Fibroblast of villous mesenchyme (primary cell): ENCODE measurements at places on chromosomes 2 and 18. TPM values are rescaled to one million over a fixed set of nuclear protein-coding genes. Genes with fewer than 3 reads are reported as not detected.
A peak's percentile ranks its signal among the peaks of the same experiment; 100 is the strongest.

The GYPC gene
- 161 TPM in 2 replicates for total RNA-seq

DNA sequence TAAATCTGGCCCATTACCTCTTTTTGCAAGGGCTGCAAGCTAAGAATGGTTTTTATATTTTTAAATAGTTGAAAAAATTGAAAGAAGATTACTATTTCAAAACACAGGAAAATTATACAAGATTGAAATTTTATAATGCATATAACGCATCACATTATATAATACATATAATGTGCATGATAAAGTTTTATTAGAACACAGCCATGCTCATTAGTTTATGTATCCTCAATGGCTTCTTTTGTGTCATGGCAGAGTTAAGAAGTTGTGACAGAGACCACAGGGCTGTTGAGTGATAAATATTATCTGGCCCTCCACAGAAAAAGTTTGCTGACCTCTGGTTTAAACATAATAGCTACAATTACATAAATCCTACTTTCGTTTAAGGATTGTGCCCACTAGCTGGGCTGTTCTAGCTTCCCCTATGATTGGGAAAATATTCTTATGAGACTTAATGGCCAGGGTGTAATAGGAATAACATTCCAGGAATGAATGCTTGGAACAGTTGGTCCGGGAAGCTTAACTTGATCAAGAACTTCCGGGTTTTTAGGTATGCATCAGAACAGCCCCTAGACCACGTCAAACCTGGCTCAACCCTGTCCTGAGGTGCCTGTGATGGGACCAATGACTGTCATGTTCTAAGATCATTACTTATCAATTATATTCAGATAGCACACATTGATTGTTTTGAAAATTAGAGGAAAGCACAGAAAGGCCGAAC, 98.7 kb upstream of the LPIN2 start:
- no peak for DNase-seq

DNA sequence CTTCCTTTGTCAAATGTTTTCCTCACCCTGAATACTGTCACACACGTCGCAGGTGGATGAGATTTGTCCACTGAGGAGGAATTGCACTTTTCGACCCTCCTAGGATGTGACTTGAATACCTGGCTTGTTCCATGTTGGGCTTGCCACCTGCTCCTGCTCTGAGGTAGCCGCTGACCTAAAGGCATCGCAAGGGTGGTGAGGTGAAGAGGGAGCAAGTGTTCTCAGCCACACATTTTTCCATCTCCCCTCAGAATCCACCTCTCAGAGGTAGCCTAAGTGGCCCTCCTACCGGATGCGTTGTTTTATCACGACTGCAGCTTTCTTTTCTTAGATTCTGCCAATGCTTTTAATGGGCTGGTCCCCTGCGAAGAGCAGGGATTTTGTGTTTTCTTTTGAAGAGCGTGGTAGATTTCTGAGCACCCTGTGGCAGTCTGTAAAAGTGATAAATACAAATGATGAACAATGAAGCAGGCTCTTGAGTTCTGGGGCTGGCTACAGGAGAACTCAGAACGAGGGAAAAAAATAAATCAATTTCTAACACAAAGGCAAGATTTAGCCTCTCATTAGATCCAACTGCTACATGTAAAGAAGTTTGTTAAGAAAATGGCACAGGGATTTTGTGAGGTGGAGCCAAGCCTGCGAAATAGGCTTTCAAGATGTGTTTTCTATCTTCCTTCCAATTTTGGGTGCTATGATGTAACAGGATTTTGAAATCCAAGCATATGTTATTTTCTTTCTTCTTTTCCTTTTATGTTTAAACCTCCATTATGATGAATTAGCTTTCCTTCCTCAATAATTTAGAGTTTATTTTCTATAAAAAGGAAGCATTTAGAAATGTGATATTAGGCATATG, 386.7 kb downstream of the TGIF1 start:
- no peak for DNase-seq

GRCh38 chr2:63736354-63736753, 105.3 kb upstream of the UGP2 start:
- DNase-seq = peak; percentile 82

GRCh38 chr2:27059141-27059820, 7.8 kb downstream of the AGBL5 start:
- DNase-seq = no peak

DNA sequence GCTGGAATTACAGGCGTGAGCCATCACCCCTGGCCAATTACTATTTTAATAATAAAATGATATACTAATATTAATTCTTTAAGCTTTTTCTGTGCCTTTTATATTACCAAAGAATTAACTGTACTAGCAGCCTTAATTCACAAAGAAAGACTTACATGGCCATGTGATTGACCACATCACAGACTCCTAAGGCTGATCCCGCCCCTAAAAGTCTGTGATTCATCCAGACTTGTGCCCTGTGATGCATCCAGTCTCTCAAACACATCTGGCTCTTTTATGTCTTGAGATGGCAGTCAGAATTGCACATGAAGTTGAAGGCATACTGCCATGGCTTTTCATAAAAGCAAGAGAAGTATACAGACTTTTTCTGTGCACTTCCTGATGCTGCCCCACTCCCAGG, 91.7 kb downstream of the DTNA start:
- DNase-seq = peak; percentile 72

GRCh38 chr2:230687498-230687897, 25.1 kb upstream of the CAB39 start:
- peak; percentile 58 for DNase-seq

GRCh38 chr2:154263206-154263605, 391.5 kb downstream of the GALNT13 start:
- no peak for DNase-seq

DNA sequence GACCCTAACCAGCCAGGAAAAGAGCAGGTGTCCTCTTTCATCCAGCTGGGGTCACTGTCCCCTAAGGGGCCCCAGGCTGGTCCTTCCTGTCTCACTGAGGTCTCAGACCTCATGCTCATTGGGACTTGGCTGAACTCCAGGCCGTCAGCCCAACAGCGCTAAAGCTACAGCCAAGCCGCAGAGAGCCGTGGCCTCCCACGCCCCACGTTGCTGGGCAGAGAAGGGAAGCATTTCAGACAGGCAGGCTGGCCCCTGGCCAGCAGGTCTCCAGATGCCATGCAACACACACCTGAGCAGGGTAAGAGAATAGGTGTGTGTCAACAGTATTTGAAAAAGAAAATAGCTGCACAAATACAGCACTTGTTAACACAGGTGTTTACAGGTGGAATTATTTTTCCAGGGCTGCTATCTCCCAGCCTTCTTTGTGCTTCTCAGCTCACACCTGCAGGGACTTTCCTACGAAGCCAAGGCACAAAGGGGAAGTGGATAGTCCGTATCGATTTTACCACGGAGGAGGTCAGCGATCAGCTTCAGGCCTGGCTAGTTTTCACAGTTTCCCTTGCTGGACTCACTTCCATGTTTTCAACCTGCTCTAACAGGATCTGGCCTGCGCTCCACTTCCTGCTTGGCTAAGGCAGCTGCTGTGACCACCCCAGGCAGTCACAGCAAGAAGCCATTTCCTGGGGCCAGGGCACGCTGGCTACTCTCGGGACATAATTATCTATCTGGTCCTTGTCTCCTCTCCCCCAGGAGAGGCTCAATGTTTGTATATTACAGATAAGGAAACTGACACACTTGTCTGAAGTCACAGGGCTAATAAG, 156.1 kb upstream of the ID2 start:
- DNase-seq = peak; percentile 16

DNA sequence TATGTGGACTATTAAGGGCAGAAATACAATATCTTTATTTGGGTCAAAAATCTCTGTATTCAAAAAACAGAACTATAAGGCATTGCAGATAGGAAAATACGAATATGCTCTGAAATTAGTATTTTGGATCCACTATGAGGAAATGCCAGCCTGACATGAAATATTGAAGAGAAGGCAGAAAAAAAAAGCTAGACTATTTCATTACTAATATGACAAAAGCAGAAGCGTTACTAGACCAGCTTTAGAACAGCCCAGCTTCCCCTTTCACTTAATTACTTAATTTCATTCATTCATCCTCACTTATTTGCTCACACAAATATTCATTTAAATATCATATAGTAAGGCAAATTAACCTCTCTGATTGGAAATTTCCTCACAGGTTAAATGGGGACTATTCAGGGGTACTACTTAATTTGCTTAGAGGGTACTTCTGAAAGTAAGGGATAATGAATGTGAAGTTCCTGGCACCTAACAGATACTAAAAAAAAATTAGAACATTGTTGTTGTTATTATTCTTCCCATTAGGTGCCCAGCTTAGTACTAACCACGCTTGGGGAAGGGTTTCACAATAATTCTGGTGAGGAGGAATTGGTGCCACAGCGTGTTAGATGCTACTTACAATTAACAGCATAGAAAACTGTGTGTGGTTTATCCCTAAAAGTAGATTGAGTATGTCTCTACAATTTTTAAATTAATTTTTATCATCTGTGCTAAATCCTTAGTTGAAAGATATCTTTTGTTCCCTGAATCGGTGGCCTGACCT, 71.1 kb upstream of the CTLA4 start:
- no peak for DNase-seq

- DNase-seq = peak; percentile 92
These were observed 27.5 kb downstream of the EML4 start for GRCh38 chr2:42196403-42197267.

GRCh38 chr2:36556842-36557241, 41.1 kb downstream of the FEZ2 start:
- peak; percentile 30 for DNase-seq

- DNase-seq = peak; percentile 71
These were observed 41.2 kb upstream of the DAPL1 start for GRCh38 chr2:158753641-158754611.
